ENCODE measurements at places on chromosomes 7 and 10.

DNA sequence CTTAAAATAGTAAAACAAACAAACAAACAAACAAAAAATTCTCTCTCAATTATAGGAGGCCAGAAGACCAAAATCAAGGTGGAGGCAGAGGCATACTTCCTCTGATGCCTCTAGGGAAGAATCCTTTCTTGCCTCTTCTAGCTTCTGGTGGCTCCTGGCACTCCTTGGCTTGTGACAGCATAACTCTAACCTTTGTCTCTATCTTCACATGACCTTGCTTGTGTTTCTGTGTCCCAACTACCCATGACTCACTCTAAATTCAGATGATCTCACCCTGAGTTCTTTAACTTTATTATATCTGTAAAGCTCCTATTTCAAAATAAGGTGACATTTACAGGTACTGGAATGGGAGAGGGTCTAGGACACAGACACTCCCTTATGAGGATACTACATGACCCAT lies 88.3 kb upstream of the ANTXRL start:
- DNase-seq: no peak

DNA sequence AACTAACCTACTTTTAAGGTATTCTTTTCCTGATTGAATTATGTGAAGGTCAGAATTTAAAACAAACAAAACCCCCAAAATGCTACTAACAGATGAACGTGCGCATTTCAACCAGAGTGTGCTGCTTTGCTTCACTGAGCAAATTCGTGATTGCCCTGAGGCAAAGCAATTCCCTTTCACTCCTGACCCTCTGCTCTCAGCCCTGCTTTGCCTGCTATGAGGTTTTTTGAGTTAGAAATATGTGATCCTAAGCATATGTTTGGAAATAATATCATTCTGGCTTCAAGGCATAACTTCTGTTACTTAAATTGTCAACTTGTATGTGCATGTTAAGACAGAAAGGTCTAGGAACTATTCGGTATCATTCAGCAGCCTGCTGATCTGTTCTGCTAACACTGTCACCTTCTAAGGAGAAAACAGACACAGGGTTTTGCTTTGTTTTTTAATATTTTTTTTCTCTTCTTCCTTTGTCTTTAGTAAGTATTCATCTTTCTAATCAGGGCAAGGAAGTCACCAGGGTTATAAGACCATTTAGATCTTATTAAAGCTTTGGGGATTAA lies 124.2 kb downstream of the GNAT3 start:
- DNase-seq: no peak

DNA sequence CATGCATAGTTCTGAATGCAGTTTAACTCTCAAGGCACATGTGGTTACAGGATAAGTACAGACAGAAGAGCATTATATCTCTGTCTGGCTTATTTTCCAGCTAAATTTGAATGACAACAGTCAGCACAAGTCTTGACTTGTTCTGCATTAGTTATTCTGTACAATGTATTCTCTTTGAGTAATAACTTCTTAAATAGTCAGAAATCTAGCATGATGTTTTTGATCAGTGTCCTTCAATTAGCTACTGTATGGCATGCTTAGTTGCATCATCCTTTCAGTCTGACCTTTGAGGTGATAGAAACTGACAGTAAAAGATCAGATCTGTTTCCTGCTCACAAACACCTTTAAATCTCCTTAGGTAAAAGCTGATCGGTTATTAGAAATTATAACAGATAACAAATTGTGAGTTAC lies 118.1 kb downstream of the ARL4A start:
- DNase-seq: no peak

DNA sequence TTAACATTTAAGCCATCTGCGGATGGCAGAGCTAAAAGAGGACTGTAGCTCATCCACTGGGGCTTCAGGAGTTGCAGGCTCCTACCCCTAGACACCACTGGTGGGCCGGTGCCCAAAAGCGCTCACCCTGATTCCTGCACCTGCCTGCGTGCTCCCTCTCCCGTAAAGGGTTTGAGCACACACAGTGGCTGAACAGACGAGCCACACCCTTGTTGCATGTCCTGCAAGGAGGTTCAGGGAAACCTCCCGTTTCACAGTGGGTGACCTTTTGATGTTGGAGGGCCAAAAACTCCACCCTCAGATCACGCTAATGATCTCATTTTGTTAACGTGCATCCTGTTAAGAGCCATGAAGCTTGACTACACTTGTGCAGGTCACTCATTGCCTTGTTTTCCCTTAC lies 37.9 kb downstream of the SYPL1 start:
- DNase-seq: no peak

GRCh38 chr7:100649826-100650565 lies 6.3 kb downstream of the ACTL6B start:
- no peak for DNase-seq

DNA sequence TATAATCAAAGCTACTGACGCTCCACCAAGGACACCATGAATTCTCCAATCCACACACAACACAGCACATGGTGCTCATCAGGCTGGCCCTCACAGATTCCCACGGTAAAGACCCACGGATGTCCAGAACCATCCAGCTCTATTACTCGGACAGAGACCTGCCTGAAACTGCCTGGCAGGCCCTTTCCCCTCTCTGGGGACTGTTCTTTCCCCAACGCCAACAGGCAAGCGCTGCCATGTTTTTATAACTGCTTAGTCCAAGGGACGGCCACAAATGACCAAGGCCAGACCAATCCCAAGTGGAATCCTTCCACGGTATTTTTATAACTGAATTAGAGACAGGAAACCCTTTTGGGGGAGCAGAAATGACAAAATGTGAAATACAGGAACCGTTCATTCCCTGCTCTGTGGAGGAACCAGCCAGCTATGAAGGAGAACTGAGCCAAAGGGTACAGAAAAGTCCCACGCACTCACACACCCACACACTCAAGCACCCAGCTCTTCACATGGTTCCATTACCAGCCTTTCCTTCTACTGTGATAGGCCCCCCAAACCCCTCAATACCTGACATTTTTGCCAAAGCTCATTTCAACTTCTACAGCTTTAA lies 4.1 kb downstream of the PIP4K2A start:
- no peak for DNase-seq

GRCh38 chr10:117615649-117616048 lies 73.1 kb downstream of the EMX2 start:
- no peak for DNase-seq

Measured in hypothalamus (tissue), 51 donors.